Activated CD4-positive, alpha-beta T cell treated with anti-CD3 and anti-CD28 coated beads, Interleukin-2, amount 50 U/mL, for 48 hours (primary cell): ENCODE measurements at places on chromosomes 2 and 18.

- DNase-seq, result no peak
Observed at GRCh38 chr18:31721601-31722000, 37.2 kb upstream of the B4GALT6 start.

- DNase-seq, result no peak
Observed at GRCh38 chr2:48435909-48436308, 94.0 kb upstream of the STON1 start.

DNA sequence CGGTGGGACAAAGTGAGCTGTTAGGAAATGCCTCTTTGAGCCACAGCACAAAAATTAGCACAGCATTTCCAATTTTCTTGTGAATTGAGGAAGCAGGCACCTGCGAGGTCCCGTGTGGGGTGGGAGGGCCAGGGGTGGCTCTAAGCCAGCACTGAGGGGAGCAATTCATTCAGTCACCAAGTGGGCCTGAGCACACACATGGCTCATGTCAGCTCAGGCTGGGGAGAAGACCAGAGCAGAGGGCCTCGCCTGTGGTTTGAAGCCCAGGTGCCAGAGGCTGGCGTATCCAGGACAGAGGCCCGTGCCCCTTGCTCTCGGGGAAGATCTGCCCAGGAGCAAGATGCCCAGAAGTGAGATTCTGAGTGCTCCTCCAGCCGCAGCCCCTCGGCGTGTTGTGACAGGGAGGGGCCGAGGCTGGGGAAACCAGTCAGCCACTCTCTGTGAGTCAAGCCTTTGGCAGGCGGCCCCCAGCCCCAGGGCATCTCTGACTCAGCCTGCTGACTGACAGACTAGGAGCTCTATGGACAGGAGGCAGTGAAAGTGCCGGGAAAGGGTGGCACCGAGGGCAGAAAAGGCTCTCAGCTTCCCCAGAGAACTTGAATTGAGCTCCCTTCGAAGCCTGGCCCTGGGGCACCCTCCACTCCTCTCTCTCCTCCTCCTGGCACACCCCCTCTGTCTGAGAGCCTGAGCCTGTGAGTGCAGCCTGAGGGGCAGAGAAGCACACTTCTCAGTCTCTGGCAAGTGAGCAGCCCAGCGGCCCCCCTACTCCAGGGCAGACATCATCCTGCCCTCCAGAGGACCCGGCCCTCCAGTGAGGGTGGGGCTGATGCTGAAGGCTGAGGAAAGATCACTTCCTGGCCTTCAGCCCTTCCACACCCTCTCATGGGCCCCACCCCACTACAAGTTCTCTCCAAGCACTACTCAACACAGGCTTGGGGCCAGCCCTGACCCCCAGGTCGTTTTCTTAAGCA lies 32.3 kb downstream of the CYP26B1 start:
- DNase-seq, result no peak

DNA sequence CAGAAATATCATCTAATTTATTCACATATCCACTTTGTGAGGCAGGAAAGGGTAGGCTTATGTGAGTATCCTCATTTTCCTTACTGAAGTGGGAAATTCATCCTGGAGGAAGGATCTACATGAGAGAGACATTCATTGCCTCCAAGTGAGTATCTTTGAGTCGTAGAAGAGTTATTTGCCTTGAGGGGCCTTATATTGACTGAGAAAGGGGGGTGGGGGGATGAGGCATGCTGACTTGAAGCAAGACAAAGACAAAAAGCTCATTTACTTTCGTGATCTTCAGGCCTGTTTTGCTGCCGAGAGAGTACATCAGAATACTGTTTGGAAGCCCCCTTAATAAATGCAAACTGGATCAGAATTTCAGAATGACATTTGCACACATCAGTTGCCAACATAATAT lies 17.6 kb upstream of the NEDD4L start:
- DNase-seq, result no peak

- DNase-seq, result no peak
Observed at GRCh38 chr2:66283787-66284186, 151.1 kb upstream of the MEIS1 start.

- DNase-seq, result no peak
Observed at GRCh38 chr18:49098386-49098785, 147.6 kb upstream of the SMAD7 start.

DNA sequence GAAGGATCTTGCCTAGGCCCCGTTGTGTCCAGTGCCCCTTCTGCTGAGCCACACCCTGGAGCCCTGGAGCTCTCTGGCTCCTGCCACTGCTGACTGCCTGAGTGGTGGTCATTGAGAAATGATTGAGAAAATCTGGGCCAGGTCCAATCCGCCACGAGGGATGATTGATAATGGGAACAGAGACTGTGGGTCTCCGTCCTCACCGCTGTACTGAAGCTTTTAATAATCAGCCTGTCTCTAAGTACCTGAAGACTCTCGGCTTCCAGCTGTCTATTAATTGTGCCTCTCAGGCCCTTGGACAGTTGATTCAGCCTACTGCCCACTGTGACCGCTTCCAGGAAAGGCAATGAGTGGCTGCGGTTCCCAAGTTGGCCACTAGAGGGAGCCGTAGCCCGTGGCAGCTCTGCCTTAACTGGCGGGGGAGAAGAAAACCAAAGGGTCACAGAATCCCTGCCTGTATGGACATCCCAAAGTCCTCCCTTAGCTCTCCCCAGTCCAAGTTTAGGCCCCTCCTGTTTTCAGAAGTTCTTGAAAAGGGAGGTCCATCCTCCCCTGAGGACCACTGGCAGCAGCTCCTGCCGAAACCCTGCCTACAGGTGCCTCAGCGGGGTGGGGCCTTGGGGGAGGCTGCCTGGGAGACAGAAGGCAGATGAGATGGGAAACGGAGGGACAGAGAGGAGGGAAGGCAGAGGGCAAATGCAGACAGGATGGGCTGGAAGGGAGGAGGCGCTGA lies 213.6 kb downstream of the TNS1 start:
- peak; percentile 84 for DNase-seq

GRCh38 chr2:187157046-187157445 lies 291.0 kb downstream of the CALCRL start:
- no peak for DNase-seq

DNA sequence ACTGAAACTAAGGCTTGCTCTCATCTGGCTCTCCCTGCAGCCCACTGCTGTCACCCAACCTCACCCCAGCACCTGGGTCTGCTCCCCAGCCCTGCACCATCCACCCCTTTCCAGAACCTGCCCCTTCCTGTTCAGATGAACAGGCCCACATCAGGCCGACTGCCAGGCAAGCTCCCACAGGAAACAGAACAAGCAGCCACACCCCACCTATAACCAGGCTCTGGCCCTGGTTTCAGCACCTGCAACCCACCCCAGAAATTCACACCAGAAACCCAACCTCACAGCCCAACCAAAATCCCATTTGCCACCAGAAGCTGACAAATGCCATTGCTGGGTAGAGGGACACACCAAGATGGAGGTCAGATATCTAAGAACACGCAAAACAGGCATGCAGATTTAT lies 159.2 kb upstream of the ID2 start:
- DNase-seq, result no peak

DNA sequence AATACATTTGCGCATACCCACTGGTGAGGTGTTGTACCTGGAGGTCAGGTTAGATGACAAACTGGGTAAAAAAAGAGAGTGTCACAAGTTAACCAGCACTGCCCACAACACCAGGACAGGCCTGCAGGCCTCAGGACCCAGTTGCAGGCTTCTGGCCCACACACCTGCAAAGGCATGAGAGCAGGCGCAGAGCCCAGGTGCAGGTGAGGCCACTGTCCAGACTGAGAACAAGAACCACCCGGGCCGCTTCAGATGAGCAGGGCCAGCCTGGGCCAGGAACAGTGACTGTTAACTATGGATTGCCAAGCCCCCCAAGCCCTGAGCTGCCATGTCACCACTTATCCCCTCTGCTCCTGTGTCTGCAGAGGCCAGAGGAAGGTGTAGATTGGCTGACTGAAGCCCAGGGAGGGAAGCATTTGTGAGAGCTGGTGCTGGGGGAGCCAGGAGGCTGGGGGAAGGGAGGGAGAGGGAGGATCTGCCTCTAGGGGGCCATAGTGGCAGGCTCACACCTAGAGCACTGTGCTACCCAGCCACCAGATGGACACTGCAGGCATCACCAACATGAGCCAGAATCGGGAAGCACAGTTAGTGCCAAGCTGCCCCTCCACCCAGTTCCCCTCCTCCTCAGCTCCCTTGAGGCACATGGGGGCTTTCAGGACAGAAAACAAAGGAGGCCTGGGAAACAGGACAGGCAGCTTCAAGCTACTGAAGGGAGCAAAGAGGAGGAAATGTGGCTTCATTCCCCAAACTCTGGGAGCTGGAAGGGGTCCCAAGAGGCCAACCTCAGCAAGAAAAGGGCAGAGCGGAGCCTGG lies 35.4 kb downstream of the SFXN5 start:
- DNase-seq, result no peak

DNA sequence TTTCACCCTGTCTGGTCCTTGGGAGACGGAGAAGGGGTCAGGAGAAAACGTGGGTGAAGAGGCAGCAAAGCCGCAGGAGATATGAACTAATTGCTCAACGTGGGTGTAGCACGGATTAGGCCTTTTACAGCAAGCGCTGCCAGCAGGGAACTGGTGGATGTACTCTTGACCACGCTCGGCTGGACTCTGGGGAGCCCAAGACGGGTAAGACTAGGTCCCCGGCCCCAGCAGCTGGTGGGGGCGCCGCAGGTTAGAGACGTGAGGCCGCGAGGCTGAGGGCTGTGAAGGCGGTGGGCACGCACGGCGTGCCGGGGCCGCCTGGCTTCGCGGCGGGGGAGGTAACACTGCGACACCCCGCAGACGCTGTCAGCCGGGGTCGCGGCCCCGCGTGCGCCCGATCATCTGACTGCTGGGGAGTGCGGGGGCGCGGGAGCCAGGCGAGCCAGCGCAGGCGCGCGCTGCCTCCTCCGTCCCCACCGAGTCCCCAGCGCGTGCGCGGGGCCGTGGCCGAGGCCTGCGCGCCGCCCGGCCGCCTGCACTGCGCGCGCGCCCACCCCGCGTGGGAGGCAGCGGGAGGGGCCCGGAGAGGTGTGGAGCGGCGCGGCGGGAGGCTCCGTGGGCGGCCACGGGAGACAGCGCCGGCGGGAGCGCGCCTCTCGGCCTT lies at the start of gene CLIP4:
TSS of gene CLIP4 (plus strand) at position 470 of the 664 bp plus-strand sequence. CDS start 5,974 bp downstream, outside the sequence.
- DNase-seq, result peak; percentile 59
